ENCODE measurements at places on chromosomes 16 and 17.

DNA sequence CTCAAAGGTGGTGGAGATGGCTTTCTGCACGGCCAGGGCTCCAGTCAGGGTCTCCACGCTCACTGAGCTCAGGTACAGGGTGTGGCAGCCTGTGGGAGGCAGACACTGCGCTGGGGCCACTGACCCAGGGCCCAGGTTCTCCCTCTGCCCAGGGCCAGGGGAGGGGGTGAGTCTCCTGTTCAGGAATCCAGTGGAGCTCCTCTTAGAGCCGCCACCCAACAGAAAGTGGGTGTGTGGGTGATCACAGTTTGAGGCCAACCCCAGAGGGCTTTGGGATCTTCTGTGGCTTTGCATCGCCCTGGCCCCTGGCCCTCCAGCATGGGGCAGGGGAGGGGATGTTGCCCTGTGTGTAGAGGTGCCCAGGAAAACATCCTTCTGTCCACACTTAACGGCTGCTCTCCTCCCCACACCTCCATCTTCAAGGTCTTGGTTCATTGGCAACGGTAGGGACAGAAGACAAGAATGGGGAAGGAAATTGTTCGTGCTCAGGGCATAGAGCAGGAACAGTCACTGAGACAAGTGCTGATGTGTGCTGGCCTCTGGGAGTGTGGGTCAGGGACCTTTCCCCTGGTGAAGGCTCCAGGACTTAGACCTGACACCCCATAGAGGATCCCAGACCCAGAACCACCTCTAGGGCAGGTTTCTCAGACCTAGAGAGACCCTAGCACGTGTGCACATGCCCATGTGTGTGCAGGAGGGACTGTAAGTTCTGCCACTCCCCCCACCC, 21.5 kb downstream of the TNS4 start:
- DNase-seq = no peak

GRCh38 chr17:81635973-81636504, 873 bp downstream of the NPLOC4 start:
- DNase-seq = no peak

DNA sequence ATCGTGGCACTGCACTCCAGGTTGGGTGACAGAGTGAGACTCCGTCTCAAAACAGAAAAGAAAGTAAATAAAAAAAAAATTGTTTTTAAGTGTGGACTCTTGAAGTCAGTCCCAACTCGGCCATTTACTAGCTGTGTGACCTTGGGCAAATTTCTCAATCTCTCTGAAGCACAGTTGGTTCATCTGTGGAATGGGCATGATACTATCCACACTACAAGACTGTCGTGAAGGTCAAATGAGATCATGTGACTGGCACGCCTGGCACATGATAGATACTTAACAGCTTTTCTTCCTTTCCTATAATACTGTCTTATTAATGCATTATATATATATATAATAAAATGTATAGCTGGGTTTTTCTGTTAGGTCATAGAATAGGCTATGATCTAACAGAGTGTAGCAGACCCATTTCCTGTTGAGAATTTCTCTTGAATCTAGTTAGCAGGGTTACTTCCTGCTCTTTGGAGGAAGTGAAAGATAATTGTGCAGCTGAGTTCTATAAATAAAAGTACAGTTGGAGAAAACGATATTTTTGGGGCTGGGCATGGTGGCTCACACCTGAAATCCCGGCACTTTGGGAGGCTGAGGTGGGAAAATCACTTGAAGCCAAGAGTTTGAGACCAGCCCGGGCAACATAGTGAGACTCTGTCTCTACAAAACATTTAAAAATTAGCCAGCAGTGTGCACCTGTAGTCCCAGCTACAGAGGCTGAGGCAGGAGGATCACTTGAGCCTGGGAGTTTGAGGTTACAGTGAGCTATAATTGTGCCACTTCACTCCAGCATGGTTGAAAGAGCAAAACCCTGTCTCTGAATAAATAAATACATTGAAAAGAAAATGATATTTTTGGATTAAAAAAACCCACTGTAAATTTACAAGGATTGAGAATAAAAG, 7.3 kb downstream of the MILR1 start:
- no peak for DNase-seq

- no peak for DNase-seq
Observed at GRCh38 chr16:73043828-73044467, 4.0 kb downstream of the ZFHX3 start.

DNA sequence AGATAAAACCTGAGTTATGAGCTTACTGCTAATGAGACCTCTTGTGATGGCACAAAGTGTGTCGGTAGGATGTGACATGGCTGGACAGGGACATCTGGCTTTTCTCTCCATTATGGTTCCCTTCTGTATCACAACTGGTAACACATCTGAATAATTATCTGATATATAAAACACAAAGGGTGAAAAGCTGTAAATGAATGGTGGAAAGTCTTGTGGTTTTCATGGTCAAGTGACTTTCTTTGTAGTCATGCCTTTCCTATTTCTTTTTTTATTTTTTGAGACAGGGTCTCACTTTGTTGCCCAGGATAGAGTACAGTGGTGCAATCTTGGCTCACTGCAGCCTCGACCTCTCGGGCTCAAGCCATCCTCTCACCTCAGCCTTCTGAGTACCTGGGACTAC, 35.3 kb upstream of the ZFHX3 start:
- no peak for DNase-seq

GRCh38 chr17:11404431-11405276, 163.6 kb downstream of the SHISA6 start:
- no peak for DNase-seq

- DNase-seq = no peak
Observed at GRCh38 chr17:76866774-76867577, 1.2 kb upstream of the MGAT5B start.

- no peak for DNase-seq
Observed at GRCh38 chr16:1174477-1175357, 21.8 kb downstream of the CACNA1H start.

DNA sequence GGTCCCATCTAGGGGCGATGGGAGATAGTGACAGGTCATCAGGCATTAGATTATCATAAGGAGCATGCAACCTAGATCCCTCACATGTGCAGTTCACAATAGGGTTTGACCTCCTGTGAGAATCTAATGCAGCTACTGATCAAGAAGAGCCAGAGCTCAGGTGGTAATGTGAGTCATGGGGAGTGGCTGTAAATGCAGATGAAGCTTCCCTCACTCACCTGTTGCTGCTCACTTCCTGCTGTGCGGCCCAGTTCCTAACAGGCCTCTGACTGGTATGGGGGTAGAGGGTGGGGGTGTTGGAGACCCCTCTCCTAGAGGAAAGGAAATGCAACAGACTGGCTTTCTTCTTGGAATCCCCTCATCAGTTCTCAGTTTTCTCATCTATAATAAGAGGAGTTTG, 131.4 kb downstream of the CA10 start:
- DNase-seq = no peak

- DNase-seq = no peak
Observed at GRCh38 chr16:82088483-82088882, 53.4 kb downstream of the HSD17B2 start.

GRCh38 chr16:31143011-31143693, 6.7 kb downstream of the PRSS36 start:
- no peak for DNase-seq

DNA sequence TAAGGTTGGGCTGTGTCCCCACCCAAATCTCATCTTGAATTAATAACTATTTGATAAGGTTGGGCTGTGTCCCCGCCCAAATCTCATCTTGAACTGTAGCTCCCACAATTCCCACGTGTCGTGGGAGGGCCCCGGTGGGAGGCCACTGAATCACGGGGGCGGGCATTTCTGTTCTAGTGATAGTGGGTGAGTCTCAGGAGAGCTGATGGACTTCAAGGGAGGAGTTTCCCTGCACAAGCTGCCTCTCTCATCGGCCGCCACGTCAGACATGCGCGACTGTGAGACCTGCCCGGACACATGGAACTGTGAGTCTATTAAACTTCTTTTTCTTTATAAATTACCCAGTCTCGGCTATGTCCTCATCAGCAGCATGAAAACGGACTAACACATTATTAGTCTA, 44.9 kb upstream of the METRNL start:
- DNase-seq = no peak

DNA sequence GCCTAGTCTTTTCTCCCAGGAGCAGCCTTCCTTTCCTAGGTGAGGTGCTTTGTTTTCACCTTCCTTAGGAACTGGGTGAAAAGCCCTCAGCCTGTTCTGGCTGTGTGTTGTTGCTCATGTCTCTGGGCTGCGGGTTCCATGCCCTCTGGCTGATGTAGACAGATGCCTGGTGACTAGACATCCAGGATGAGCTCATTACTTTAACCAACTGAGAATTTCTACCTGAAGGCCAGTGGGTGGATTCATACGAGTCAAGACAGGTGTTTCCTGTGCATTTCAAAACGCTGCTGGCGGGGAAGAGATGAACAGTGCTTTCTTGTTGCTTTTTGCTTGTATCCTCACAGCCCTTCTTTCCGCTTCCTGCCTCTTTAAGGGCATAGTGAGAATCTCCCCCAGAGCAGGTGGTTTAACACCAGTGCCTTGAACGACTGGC, 22.3 kb downstream of the SAP30BP start:
- no peak for DNase-seq

- no peak for DNase-seq
Observed at GRCh38 chr17:57913575-57914272, 41.5 kb downstream of the CUEDC1 start.

- DNase-seq = no peak
Observed at GRCh38 chr16:69273009-69273408, 38.1 kb upstream of the VPS4A start.

GRCh38 chr16:23072769-23073549, 76.3 kb downstream of the USP31 start:
- DNase-seq = no peak

- DNase-seq = no peak
Observed at GRCh38 chr17:78252701-78253635, 21.5 kb downstream of the TMEM235 start.

GRCh38 chr17:79008666-79009387, 737 bp downstream of the CANT1 start:
- no peak for DNase-seq

DNA sequence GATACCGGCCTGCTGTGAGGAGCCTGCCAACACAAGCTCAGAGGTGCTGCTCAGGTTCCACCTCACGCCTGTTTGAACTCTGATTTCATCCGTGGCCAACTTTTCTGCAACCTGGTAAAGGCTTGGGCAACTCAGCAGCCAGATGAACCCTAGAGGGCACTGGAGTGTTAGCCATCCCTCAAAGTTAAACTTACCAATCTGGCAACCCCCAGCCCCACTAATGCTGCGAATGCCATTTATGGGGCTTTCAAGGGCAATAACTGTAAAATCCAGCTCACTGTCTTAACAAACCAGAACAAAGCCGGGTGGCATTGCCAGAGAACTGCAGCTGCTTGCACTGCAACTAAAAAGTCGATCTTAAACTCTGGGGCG, 105.5 kb downstream of the AXIN2 start:
- DNase-seq = no peak

GRCh38 chr17:45954914-45955313, 44.1 kb upstream of the STH start:
- DNase-seq = no peak

DNA sequence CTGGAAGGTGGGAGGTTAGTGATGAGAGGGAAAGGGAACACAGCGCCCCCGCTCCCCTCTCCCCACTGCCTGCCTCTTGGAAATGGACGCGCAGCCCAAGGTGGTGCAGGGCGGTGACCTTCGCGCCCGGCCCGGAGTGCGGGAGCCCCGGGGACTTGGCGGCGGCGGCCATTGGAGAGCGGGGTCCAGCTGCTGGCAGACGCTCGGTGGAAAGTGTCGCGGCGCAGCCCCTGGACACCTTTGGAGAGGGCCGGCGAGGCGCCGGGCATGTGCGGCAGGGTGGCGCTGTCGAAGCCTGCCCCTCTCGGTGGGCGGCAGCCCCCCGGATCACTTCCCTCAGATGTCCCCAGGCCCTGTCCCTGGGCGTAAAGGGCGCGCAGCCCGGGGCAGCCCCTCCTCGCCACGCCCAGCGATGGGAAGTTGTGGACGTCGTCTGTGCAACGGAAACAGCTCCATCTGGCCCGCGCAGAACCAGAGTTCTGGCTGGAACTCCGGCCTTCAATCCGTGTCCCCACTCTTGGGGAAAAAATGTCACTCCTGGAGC, 16.7 kb downstream of the SALL1 start:
- DNase-seq = no peak

- DNase-seq = no peak
Observed at GRCh38 chr17:39899215-39899614, 19.2 kb downstream of the GSDMB start.

DNA sequence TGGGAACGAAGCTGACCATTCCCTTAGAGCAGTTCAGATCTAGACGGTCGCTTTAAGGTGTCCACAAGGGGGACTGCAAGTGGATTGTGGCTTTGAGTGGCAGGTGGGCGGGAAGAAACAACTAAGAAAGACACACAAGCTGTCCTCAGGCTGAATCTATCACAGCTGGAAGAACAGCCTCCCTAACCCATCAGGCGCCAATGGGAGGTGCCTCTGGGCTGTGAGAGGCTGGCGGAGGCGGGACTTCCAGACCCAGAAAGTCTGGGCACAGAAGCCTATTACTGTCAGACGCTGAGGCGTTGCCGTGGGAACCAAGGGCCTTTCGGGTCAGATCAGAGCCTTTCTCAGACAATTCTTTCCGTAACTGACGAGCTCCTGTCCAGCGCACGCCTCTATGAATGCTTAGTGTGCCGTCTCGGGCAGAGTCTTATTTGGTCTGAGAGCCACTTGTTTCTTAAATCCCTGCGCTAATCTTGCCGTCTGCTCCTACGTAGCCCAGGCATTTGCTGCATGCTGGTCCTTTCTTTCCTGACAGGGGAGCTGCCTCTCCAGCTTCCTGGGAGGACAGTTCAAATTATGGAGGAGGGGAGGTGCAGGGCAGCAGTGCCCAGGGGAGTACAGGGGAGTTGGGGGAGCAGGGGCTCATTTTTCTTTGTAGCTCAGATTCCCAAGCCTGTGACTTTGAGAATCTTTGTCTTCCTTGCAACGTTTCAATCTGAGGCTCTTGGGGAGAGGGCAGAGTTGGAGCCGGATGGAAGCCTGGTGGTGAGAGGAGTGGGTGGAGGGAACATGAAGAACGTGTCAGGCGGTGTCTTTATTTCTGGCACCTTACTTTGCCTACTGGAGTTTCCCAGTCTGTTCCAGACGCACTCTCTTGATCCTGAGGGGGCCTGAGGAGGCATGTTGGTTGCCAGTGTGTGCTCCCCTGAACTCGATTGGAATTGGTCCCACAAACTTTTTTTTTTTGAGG, 618.7 kb downstream of the KCNJ18 start:
- DNase-seq = no peak

GRCh38 chr16:78791011-78791410, 691.6 kb downstream of the WWOX start:
- DNase-seq = no peak
